EL (cell line): ENCODE measurements at places on chromosomes 3 and 15.

- DNase-seq, result no peak
Measured at GRCh38 chr3:111617406-111617805, 22.3 kb upstream of the ZBED2 start.

GRCh38 chr3:71563827-71564226, 19.7 kb downstream of the FOXP1 start:
- DNase-seq, result no peak

GRCh38 chr3:178735032-178735674, 198.9 kb downstream of the KCNMB2 start:
- no peak for DNase-seq

GRCh38 chr15:71937650-71938311, 127.4 kb downstream of the NR2E3 start:
- DNase-seq, result no peak

DNA sequence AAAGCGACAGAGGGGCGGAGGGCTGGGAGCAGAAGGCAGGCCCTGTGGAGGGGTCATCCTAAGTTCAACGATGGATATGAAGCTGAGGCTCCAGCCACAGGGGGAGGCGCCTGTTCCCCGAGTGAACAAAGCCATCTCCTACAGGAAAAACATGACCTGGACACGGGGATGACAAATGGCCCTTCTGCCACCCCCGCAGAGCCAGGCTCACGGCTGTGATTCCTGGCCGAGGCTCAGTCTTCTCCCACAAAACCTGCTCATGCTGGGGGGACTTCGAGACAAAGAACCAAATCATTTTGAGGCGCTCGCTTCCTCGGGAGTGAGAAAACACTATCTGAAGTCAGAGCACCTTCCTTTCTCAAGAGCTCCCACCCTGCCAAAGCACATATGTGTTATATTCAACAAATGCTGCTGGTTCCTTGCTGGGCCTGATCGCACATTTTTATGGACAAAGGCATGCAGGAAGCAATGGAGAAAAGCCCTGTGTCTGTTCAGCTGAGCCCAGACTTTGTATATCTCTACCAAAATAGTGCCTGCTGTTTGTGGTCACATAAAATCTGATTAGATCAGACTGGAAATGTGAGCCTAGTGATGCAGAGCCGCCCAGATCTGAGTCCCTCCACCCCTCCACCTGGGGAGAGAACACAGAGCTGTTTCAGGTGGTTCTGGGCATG, 5.6 kb downstream of the RBP1 start:
- peak; percentile 6 for DNase-seq

GRCh38 chr3:121730940-121731687, 18.4 kb downstream of the GOLGB1 start:
- DNase-seq, result no peak

GRCh38 chr3:21795921-21796320, 44.9 kb upstream of the ZNF385D start:
- no peak for DNase-seq

GRCh38 chr15:67413770-67414390, 107.1 kb upstream of the C15orf61 start:
- DNase-seq, result peak; percentile 92

- DNase-seq, result peak; percentile 68
Measured at GRCh38 chr15:77402740-77403379, 17.0 kb downstream of the PEAK1 start.

GRCh38 chr3:123042413-123042812, 14.8 kb upstream of the SEMA5B start:
- DNase-seq, result no peak

GRCh38 chr3:126268866-126269265, 88.3 kb downstream of the KLF15 start:
- DNase-seq, result no peak

DNA sequence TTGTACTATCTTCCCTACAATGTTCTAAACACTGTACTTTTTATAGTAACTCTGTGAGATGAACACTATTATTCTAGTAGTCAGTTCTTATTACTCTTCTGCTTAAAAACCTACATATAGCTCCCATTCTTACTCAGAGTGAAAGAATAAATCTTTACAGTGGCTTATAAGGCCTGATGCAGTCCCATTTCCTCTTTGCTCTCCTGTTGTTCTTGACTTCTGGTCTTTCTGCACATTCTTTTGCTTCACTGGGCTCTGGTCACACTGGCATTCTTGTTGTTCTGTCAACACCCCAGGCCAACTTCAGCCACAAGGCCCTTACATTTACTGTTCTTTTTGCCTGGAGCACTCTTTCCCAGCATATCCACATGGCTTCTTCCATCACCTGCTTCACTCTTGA, 58.2 kb upstream of the TP63 start:
- peak; percentile 35 for DNase-seq

- no peak for DNase-seq
Measured at GRCh38 chr15:66593219-66593780, 27.5 kb upstream of the LCTL start.

DNA sequence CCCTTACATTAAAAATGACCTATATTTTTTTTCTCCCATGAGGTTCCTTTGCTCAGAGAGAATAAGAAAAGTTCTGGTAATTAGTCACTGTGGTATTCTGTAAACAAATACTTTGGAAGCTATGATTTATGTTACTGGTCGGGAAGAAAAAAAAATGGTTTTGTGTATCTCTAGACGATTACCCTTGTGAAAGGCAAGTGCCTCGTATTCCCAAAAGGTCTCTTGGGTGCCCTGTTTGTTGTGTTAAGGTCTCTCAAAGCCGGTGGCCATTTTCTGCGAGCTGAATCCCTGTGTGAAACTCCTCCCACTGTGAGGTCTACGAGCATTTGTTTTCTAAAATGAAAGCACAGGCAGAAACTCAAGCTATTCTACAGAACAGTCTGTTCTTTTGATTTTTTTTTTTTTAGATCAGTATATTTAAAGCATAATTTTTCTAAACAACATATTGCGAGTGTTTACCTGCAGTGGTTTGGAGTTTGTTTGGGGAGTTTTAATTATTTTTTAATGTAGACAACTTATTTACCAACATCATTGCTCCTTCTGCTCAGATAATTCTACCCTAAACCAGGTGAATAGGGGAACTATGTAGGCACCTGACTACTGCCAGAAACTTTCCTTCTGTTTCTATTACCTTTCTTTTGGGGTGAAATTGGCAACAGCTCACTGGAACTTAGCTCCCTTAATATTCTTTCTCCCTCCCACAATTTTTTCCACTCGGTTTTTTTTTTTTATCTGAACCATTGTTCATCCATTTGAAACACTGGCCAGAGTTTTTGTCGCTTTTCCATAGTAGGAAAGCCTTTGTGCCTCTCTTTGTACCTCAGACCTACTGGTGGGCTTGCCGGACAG, 44.0 kb downstream of the ZBTB38 start:
- peak; percentile 95 for DNase-seq

DNA sequence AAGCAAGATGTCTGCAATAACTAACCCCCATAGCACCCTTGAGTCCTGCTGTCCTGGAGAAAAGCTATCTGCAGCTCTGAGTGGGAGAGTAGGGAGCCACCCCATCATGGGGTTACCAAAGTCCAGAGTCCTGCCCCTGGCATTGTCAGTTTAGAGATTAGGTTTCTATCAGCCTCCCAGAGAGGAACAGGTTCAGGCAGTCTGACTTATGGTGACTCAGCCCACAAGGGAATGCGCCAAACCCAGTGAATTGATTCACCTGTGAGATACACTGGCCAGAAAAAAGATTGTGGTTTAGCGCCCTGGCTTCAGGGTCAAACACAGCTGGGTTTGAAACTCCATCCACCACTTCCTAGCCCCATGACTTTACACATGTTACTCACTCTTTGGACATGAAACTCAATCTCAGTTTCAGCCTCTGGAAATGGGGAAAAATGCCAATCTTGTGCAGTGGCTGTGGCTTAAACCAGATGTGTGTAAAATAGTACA, 263.6 kb upstream of the HES1 start:
- peak; percentile 87 for DNase-seq

- no peak for DNase-seq
Measured at GRCh38 chr3:110710603-110711002, 361.0 kb upstream of the NECTIN3 start.

DNA sequence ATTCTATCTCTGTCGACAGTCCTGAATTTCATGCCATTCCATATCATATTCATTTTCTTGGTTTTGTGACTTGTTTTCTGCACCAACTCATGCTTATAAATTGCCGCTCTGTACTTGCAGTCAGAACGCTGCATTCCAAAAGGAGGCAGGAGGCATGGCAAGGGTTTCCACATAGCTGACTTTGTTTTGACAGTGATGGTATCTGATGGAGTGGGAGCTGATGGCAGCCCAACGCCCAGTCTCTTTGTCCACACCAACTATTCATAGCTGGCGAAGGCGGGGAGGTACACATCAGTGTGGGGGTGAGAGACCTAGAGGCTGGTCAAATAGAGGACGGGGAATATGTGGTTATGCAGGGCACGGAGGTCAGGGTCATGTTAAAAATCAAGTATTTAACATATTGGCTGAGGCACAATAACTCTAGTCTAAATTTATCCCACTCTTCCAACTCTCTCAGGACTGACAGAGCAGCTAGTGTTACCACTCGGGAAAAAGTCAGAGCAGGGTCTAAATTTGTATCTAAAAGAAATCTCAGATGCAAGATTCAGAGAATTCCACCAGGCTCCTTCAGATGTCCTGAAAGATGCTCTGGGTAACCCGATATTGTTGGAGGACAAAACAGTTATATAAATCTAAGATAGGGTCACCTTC, 67.8 kb upstream of the ATP13A3 start:
- DNase-seq, result no peak

GRCh38 chr3:106197532-106198194, 328.9 kb upstream of the CBLB start:
- no peak for DNase-seq

- DNase-seq, result peak; percentile 53
Measured at GRCh38 chr15:34628577-34629152, 45.2 kb upstream of the GOLGA8B start.

GRCh38 chr3:142028243-142028777, 121.0 kb downstream of the TFDP2 start:
- peak; percentile 65 for DNase-seq

DNA sequence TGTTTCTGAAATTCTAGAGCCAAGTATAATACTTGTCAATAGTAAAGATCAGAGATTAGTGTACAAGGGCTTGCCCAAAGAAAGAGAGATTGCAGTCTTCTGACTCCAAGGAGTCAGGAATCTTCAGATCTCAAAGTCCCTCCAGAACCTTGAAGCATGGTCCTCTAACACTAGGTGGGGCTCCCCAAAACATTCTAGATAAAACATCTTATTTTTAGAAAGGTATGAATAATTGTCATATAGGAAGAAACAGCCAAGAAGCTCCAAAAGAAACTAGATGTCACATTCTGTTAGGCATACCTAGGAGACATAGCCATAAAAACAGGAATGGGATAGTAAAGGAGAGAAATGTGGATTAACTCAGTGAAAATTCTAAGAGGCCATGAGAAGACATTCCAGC, 10.7 kb downstream of the MUC13 start:
- DNase-seq, result peak; percentile 5

DNA sequence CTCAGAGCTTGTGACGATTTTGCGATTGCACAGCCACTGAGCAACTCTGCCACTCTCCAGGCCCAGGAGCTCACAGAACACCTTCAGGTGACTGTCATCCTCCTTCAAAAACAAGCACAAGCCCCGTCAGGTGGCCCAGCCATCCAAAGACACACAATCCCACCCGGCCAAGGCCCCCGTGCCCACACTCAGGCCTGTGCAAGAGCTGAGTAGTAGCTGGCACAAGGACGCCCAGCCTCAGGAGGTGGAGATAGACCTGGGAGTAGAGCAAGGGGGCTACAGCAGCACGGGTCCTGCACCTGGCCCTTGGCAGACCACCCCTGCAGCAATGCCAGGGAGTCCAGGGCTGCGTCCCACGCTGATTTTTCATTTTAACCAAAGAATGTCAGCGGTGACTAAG, 34.6 kb downstream of the MYO5C start:
- no peak for DNase-seq

- DNase-seq, result peak; percentile 78
Measured at GRCh38 chr3:134426660-134427181, 52.5 kb upstream of the AMOTL2 start.

- peak; percentile 53 for DNase-seq
Measured at GRCh38 chr3:127779747-127780146, 42.6 kb downstream of the MGLL start.

GRCh38 chr3:40396406-40396805, 9.4 kb downstream of the ENTPD3 start:
- DNase-seq, result no peak

DNA sequence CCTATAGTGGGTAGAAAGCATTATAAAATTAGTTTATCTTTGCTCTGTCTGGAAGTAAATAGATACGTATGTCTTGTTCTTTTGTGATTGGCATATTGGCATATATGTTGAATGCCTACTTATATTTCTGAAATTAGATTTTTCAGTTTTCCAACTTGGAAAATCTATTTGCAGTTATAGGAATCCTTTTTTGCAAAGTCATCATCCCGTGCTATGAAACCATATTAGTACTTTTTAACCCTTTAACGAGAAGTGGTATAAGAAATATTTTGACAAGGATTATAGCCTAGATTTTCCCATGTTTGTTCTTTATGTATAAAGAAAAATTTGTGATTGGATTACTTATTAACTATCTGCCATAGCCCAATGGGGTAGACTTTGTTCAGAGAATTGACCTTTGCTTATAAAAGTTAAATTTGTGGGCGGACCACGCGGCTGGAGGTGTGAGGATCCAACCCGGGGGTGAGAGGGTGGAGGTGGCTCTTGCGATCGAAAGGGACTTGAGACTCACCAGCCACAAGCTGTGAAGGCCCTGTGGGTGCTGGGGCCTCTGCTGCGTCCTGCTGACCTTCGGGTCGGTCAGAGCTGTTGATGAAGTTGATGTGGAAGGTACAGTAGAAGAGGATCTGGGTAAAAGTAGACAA, 5.9 kb downstream of the LRRC28 start:
- no peak for DNase-seq

GRCh38 chr3:62084558-62084957, 288.8 kb downstream of the FEZF2 start:
- DNase-seq, result peak; percentile 2

DNA sequence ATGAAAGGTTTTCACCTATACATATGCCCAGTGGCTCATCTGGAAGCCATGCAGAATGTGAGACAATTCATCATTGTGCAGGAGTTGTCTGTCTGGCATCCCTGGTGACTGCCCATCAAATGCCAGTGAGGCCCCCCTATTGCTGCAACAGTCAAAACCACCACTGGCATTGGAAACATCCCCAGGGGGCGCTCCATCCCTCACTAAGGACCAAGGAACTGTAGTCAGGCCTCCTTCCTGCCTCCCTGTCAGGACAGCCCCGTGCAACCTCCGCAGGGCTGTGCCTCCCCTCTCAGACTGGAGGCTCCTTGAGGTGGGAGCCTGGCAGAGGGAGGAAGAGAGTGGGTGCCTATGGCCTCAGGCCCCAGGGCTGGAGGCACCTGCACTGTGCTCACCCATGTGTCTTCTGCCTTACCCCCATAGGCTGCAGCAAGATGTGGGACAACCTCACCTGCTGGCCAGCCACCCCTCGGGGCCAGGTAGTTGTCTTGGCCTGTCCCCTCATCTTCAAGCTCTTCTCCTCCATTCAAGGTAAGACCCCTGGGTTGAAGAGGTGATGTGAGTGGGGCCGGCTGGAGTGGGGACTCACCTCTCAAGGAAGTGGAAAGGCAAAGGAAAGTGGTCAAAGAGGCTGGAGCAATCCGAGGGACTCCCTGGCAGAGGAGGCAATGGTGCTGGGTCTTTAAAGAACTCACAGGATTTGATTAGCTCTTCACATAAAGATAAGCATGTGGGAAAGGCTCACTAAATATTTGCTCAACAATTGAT, 16.5 kb downstream of the VIPR1 start:
- DNase-seq, result peak; percentile 18

- no peak for DNase-seq
Measured at GRCh38 chr3:195591852-195592251, 8.1 kb upstream of the APOD start.

- no peak for DNase-seq
Measured at GRCh38 chr3:58539626-58540025, 2.6 kb upstream of the ACOX2 start.

- peak; percentile 73 for DNase-seq
Measured at GRCh38 chr3:125245521-125245920, 33.0 kb upstream of the SLC12A8 start.
